PC-3 (cell line): ENCODE measurements at places on chromosomes 6 and 20. TPM values are rescaled to one million over a fixed set of nuclear protein-coding genes. Genes with fewer than 3 reads are reported as not detected.

DNA sequence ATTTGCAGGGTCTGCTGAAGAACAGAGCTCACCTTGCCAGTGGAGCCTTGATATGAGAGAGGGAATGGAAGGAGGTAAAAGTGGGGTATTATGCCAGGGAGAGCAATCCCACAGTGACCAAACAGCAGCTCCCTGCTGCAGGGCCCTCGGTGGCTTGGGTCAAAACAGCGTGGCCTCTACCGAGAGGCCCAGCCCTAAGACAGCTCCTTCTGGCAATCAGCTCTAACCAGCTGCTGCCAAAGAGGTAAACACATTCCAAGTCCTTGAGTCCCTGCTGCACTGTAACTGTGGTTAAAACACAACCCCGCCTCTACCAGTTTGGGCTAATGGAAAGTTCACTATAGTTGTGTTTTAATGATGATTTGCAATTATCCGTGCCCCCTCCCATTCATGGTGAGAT is 1.4 kb upstream of the DAAM2 start:
- DNase-seq: no peak

GRCh38 chr20:46296526-46297250 is 11.6 kb downstream of the CDH22 start:
- DNase-seq: no peak

DNA sequence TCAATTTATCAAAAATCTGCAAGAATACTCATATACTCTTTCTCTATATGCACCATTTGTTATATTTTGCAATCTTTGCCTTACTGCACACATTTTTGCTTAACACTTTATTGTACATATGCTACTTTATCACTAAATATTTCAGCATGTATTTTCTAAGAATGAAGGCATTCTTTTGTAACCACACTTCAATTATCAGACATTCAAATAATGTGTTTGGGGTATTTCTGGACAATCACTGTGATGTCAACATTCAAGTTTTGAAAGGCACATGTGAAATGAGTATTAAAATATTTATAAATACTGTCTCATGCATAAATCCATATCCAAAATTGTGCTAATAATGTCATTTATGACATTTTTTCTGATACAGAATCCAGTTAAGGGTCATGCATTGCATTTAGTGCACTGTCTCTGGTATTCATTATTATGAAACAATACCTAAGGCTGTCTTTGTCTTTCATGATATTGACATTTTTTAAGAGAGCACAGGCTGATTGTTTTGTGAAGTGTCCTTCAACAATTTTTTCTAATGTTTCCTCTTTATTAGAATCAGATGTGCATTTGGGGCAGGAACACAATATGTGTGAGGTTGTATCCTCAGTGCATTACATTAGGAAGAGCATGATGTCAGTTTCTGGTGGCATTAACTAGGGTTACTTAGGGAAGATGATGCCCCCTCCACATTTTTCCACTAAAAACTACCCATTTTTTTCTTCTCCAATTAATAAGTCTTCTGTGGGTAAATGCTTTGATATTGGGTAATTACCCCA is 105.7 kb downstream of the MTFR2 start:
- DNase-seq: no peak

DNA sequence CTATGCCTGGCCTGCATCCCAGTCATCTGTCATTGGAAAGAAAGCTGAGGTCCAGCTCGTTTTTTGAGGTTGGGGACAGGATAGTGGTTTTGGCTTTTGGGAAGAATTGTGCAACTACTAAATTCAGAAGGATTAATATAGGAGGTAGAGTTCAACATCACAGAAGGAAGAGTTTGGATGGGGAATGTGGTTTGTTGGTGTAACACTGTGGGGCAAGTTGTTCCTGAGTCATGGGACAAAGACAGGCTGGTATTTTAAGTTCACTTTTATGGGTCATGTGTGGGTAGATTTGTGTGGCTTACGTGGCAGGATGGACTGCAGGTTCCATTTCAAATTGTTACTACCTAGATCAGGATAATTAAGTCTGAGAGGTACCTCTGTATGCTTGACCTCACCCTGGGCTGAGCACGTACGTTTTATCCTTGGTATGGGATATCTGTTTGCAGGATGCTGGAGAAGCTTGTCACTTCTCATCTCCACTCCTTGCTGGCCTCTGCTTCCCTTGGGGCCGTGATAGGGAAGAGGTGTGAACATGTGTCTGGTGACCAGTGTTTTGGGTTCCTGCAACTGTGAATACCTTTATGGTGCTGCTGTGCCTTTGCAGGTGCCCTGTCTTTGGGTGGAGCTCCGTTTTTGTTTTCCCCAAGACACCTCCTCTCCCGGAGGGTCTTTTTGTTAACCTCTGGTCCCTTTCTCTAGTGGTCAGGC is 177.6 kb downstream of the JARID2 start:
- DNase-seq: peak; percentile 79

DNA sequence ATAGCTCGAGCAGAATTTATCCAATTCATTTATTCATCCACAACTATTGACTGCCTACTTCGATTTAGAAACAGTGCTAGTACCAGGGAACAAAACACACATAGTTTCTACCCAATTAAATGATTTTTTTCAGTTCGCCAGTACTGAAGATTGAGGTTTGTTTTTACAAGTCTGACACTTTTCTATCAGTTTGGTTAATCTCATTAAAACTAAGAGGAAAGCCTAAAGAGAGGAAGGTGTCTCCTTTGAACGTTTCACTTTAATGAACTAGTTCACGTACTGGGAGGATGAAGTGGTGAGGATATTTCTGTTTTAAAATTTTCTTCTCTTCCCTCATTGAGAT is 570 bp upstream of the ANKS1A start:
- no peak for DNase-seq

PLG gene
- not detected in 2 replicates for total RNA-seq

PHF20 gene
- total RNA-seq: 37.2 and 56.3 TPM in 2 replicates
